Large intestine (tissue), 12 donors: ENCODE measurements at places on chromosomes 2 and 18. TPM values are rescaled to one million over a fixed set of nuclear protein-coding genes. Genes with fewer than 3 reads are reported as not detected.

GRCh38 chr2:11410101-11410500 lies 55.9 kb downstream of the E2F6 start:
- H3K4me3 ChIP-seq = no peak overlapping the region
- DNase-seq = no peak
- H3K27me3 ChIP-seq = no peaks in the 10 kb centered on the region
- no peak overlapping the region for H3K27ac ChIP-seq

DNA sequence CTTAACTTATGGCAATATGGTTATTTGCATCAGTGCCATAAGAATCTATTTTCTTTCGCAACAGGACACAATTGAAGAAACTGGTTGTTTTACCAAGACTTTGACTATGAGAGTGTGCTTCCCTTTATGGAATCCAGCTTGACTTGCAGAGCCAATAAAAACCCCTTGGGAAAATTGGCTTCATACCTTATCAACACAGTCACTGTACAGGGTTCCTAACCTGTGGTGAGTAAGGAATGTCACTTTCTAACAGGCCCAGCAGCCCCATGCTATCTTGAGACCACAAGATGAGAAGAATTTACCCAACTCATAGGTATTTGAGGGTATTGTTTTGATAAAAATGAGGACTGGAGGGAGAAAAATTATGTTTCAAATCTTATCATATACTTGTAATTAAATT lies 418.5 kb upstream of the MAP2 start:
- no peaks in the 10 kb centered on the region for H3K36me3 ChIP-seq
- DNase-seq = no peak
- H3K27ac ChIP-seq = no peak overlapping the region
- H3K4me3 ChIP-seq = no peak overlapping the region

- H3K27me3 ChIP-seq = no peaks in the 10 kb centered on the region
- H3K27ac ChIP-seq = no peak overlapping the region
- no peak for DNase-seq
- no peaks in the 10 kb centered on the region for H3K36me3 ChIP-seq
- H3K4me3 ChIP-seq = no peak overlapping the region
These were observed 39.5 kb downstream of the ATP6V1C2 start for GRCh38 chr2:10760794-10761504.

GRCh38 chr2:143171817-143172216 lies 42.6 kb downstream of the ARHGAP15 start:
- H3K4me1 ChIP-seq = no peaks in the 10 kb centered on the region
- no peaks in the 10 kb centered on the region for H3K27me3 ChIP-seq
- H3K27ac ChIP-seq = no peak overlapping the region
- no peaks in the 10 kb centered on the region for H3K36me3 ChIP-seq

- no peaks in the 10 kb centered on the region for H3K27me3 ChIP-seq
- no peaks in the 10 kb centered on the region for H3K36me3 ChIP-seq
- H3K4me3 ChIP-seq = peak overlapping the region; percentile 82
- H3K4me1 ChIP-seq = peaks cover 15% of the 10 kb centered on the region
- peak overlapping the region; percentile 79 for H3K27ac ChIP-seq
- no peak for DNase-seq
These were observed 901 bp downstream of the SPOPL start for GRCh38 chr2:138502255-138503086.

The COBLL1 gene
- polyA plus RNA-seq = 38.3 TPM

The ICOS gene
- polyA plus RNA-seq = 0.42 TPM

GRCh38 chr2:224042191-224042696 lies 3.2 kb upstream of the SERPINE2 start:
- H3K27ac ChIP-seq = no peak overlapping the region
- peaks cover 49% of the 10 kb centered on the region for H3K27me3 ChIP-seq
- H3K36me3 ChIP-seq = no peaks in the 10 kb centered on the region
- H3K4me3 ChIP-seq = no peak overlapping the region
- DNase-seq = no peak

The POTEC gene
- 0.06 TPM for polyA plus RNA-seq

The SLC40A1 gene
- 304 TPM for polyA plus RNA-seq

DNA sequence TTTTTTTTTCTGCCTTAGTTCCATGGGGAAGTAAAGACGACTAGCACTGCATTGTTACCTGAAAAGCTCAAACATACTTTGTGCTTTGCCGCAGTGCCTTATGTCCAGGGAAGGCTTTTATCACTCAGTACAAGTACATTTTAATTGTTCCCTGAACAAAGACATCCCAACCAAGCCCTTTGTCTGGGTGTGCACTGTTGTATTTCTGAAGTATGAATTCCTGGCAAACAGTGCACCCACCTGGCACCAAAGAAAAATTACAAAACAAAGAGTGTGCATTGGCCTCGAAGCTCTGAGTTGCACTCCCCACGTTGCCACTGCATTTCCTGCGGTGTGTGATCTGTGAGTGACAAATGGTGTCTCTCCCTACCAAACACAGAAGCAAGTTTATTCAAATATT lies 858.5 kb upstream of the PIK3C3 start:
- H3K27ac ChIP-seq = no peak overlapping the region
- H3K36me3 ChIP-seq = no peaks in the 10 kb centered on the region
- H3K4me1 ChIP-seq = no peaks in the 10 kb centered on the region
- DNase-seq = no peak

- H3K36me3 ChIP-seq = no peaks in the 10 kb centered on the region
- H3K27me3 ChIP-seq = no peaks in the 10 kb centered on the region
- DNase-seq = no peak
- no peak overlapping the region for H3K27ac ChIP-seq
These were observed 663.3 kb upstream of the ZNF804A start for GRCh38 chr2:183935005-183935404.

The TUBA3E gene
- 0.09 TPM for polyA plus RNA-seq

The CNTNAP5 gene
- polyA plus RNA-seq = 2.2 TPM
